Ammon's horn (tissue), 1 donor: ENCODE measurements at places on chromosomes 12 and 14.
A peak's percentile ranks its signal among the peaks of the same experiment; 100 is the strongest.

DNA sequence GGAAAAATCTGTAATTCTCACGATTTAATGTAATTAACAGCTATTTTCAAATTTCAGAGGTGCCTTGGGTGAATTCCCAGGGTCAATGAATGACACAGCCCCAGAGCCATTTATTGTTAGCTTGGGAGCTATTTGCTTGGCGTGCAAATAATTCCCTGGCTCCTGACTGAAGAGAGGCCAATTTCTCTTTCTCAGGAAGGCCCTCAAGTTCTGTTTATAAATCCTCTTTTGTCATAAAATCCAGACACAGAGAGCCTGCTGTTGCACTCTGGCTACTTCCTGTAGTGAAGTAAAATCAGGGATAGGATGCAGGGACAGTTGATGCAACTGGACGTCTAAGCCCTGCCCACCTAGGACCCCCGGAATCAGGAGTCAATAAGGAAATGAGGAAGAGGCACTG lies 154.3 kb downstream of the TMX1 start:
- no peak for DNase-seq

- DNase-seq: no peak
Measured at GRCh38 chr14:24849471-24849870, 200.5 kb downstream of the STXBP6 start.

GRCh38 chr12:9721394-9722092 lies 11.4 kb downstream of the CLECL1 start:
- DNase-seq: peak; percentile 29

- no peak for DNase-seq
Measured at GRCh38 chr12:53025250-53025649, 19.0 kb downstream of the EIF4B start.

GRCh38 chr14:78028471-78028870 lies 141.7 kb upstream of the NRXN3 start:
- no peak for DNase-seq

- DNase-seq: no peak
Measured at GRCh38 chr14:86050072-86050683, 520.2 kb downstream of the FLRT2 start.

GRCh38 chr14:61872452-61872851 lies 110.2 kb downstream of the SNAPC1 start:
- no peak for DNase-seq

DNA sequence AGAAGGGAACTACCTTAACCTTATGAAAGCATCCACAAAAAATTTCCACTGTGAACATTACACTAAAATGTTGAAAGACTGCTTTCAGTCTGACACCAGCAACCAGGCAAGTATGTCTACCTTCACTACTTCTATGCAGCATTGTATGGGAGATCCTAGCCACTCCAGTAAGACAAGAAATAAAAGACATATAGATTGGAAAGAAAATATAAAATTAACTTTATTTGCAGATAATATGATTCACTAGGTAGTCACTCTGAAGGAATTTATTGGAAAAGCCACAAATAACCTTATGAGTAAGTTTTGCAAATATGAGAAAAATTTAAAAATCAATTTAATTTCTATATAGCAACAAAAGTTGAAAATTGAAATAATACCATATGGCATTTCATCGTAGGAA lies 172.0 kb downstream of the RERGL start:
- DNase-seq: no peak

DNA sequence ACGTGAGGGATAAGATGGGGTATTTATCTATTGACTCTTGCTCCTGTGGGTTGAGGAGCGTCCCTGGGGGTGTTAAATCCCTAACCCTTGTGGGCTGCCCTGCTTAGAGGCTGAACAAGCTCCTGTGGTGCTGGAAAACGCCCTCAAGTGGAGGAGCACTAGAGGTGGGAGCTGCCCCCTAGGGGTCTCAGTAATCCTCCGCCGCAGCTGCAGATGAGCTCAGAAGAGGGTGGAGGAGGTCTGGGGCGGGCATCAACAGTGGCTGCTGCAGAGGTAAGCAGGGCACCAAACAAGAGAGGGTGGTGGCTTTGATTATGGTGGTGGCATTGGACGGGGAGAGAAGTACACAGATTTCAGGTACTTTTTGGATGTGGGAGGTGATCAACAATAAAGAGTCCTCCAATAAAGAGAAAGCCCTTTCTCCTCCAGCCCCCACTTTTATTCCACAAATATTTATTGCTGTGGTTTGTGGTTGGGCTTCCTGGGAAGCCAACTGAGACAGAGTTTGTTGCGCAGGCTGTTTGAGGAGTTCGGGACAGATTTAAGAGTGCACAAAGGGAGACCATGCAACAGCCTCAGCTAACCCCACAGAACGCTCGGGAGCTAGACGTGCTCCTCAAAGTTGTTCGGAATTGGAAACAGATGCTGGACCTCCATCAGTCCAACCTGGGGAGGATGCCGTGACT lies 179.9 kb downstream of the ADCK1 start:
- peak; percentile 69 for DNase-seq

GRCh38 chr14:82521191-82521590 lies 987.5 kb upstream of the SEL1L start:
- DNase-seq: no peak

DNA sequence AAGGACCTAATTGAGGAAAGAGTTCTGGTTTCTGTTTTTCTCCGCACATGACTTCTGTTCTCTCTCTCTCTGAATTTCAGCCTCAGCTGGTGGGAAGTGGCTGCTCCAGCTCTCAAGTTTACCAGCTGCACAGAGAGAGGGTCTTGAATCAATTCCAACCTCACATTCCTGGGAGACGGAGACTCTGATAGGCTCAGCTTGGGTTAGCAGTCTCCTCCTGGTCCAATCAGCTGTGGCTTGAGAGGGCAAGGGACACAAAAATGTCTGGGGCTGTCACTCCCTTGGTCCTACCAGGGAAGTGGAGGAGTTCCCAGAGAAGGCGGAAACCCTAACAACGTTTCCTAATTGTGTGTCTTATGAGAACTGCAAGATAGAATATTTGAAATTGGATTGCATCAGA lies 7.0 kb downstream of the CCDC63 start:
- DNase-seq: no peak

GRCh38 chr12:20174528-20175175 lies 193.7 kb upstream of the PDE3A start:
- DNase-seq: no peak

- DNase-seq: no peak
Measured at GRCh38 chr14:91159906-91160305, 46.0 kb downstream of the DGLUCY start.

DNA sequence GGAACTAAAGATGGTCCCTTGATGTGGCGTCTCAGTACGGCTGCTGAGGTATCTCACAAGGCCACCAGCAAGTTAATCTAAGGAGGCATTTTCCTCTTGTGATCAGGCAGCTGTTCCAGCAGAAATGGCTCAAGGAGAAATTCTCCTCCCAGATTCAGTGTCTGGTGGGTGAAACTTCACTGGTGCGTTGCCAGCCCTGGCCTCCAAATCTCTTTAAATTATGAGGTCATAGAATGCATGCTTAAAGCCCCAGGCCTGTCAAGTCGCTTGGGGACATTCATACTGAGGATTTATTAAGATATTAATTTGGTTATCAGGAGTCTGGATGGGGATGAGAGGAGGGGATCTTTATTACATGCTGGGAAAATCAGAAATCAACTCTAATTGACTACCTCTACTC lies 72.9 kb downstream of the PPP2R5C start:
- DNase-seq: no peak

DNA sequence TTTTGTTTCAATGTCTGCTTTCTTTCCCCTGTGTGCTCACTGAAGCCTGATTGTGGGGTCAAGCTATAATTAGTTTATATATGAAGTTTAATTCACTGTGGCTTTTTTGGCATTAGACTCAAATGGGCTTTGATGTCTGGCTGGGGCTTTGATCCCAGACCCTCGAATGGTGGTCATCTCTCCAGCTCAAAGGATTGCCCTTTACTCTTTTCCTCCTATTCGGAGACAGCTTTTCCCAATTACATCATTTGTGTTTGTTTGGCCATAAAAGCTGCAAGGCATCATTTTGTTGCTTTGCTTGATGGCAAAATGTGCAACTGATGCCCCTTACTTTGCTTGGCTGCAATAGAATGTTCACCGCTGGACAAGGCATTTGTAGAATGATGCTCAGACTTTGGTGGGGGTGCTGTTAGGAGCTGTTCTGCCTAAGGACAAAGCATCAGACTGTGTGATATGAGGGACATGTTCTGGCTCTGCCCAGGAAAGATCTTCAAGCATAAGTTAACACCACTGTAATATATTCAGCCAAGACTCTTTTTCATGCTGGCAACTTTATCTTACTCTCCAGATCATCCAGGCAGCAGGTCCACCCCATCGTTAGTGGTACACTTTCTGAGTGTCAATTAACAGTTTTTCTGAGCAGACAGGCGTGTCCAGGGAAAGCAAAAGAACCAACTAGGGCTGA lies 3.2 kb upstream of the DACT1 start:
- DNase-seq: no peak

GRCh38 chr12:64666054-64666914 lies 56.0 kb downstream of the RASSF3 start:
- DNase-seq: no peak

- no peak for DNase-seq
Measured at GRCh38 chr14:102825307-102826095, 48.3 kb downstream of the TRAF3 start.

DNA sequence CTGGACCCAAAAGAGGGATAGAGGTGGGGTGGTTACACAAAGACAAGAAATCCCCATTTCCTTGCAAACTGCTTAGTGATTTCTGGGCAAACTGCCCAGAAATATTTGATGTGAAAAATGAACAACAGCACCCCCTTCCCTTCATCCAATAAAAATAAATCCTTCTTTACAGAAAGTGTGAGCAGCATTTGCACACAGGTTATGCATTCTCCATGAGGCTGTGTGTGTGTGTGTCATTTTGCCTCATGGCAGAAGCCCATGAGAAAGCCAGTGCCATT lies 17.2 kb upstream of the NRXN3 start:
- DNase-seq: peak; percentile 27

GRCh38 chr14:52961060-52961639 lies 10.3 kb upstream of the FERMT2 start:
- peak; percentile 72 for DNase-seq

- DNase-seq: no peak
Measured at GRCh38 chr14:100882026-100882967, 21.2 kb downstream of the RTL1 start.

DNA sequence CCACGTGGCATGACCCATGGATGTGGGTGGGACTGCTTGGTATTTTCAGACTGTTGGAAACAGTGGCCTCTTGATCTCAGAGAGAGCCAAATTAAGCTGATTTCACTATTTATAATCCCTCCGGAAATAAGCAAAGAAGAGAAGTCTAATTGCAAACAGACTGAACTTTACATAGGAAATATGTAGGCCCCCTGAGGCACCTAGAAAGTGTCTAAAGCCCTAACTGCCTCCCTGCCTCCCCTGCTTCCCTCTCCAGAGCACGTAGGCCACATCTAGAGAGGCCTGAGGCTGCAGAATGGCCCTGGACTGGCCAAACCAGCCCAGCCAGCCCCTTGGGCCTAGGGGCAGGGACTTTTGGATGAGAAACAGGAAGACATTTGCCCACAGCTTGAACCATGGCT lies 123.8 kb downstream of the ZFP36L1 start:
- DNase-seq: no peak

DNA sequence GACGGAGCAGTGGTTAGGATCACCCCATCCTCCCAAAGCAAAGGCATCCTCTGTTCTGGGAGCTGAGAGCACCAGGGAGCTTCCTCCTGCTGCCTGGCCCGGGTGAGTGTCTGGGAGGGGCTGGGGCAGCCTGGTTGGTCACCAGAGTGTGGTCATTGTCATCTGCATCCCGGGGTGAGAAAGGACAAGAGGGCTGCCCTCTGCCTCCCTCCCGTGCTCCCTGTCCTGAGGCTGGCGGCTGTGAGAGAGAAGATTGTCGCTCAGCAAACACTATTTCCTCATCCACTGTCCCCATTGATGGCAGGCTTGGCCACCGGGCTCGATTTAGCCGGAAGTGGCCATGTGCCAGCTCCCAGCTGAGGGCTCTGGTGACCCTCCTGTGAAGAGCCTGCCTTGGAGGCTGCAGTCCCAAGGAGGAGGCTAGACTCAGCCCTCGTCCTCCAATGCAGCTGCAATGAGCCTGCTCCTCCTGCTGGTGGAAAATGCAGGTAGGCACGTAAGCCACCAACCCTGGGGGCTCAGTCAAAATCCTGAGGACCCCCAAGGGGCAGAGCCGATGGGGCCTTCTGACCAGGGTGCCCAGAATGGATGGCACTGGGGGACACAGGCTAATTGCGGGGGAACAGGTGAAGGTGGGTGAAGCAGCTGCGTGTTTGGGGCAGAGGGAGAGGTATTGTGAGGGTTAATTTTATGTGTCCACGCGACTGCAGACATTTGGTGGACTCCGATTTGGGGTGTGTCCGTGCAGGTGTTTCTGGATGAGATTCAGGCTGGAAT lies 155.7 kb downstream of the KIF26A start:
- DNase-seq: no peak

DNA sequence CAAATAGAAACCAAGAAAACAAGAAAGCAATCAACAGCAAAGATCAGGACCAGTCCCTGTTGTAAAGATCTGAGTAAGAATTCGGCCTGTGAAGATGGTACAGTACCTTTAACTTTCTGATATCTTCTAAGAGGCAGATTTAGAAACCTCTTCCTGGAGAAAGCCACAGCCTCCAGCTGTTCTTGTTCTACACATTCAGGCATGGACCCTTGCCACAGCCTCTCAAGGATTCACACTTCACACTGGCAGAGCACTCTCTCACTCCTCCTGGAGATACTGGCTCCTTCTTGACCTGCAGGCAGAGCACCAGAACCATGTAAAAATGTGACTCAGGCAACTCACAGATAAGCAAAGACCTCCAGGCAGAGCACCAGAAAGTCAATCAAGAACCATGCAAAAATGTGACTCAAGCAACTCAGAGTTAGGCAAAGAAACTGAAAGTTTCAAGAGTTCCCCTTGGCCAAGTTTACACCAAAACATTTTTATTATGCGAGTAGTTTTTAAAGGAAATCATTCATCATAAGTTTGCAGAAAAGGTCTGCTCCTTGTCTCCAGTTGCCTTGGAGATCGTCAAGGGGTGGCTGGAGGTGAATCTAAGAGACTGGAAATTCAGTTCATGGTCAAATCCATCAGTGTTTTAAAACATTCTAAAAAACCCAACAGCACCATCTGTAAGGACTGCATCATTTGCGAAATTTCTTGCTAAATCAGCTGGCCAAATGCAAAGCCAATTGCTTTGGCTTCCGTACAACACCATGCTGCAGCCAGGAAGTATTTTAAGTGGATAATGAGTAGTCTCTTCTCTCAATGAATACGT lies 119.3 kb upstream of the MDM1 start:
- DNase-seq: peak; percentile 36
